NB4 (cell line): ENCODE measurements at places on chromosomes 1 and 21.
A peak's percentile ranks its signal among the peaks of the same experiment; 100 is the strongest.

DNA sequence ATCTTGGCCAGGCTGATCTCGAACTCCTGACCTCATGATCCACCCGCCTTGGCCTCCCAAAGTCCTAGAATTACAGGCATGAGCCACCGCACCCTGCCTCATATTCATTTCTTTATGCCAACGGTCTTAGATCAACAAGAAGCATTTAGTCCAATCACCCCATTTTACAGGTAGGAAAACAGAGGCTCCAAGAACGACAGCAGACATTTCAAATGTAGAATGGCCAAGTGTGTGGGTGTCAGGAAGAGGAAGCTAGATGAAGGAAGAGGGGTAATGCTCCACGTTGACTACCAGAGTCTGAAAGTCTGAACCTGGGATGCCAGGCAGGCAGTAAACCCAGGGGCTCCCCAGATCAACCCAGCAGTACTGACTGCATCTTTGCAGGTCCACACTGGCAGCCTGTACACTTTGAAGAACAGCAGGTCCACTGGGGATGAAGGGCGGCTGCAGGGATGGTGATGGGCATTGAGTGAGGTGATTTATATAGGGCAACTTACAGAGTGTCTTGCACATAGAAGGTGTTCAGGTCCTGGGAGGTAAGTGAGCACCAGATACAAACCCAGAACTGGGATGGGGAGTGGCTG lies 120.2 kb downstream of the EPHB2 start:
- DNase-seq: no peak

GRCh38 chr1:147750618-147751217 lies 9.7 kb downstream of the GJA5 start:
- no peak for DNase-seq

DNA sequence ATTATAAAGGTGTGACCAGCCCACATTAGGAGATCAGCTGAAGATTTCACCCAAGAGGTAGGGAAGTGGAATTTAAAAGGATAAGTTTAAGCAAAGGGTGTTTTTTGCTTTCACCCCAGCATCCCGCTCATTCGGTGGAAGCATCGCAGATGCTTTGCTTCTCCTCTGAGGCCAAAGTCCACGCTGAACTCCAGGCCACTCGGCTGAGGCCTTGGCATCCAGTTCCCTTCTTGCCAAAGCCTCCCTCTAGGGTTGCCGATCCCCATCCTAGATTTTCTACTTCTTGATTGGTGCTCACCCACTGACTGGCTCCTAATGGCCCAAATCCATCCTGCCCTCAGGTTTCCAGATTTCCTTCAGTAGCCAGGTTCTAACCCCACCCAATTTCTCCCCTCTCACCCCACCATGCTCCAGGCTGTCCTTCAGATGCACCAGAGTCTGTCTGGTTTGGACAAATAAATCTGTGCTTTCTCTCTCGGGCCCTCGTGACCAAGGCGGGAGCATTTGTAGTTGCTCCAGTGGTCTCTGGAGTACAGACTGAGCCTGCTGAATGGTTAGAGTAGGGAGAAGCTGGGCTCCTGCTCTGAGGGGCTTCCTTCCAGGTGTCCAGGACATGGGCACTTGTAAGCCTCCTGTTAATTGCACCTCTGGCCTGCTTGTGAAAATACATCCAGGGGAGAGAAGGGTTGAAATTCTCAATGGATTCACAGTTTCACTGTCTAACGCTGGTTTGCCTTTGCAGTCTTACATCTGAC lies 193.2 kb downstream of the C1orf94 start:
- DNase-seq: no peak

DNA sequence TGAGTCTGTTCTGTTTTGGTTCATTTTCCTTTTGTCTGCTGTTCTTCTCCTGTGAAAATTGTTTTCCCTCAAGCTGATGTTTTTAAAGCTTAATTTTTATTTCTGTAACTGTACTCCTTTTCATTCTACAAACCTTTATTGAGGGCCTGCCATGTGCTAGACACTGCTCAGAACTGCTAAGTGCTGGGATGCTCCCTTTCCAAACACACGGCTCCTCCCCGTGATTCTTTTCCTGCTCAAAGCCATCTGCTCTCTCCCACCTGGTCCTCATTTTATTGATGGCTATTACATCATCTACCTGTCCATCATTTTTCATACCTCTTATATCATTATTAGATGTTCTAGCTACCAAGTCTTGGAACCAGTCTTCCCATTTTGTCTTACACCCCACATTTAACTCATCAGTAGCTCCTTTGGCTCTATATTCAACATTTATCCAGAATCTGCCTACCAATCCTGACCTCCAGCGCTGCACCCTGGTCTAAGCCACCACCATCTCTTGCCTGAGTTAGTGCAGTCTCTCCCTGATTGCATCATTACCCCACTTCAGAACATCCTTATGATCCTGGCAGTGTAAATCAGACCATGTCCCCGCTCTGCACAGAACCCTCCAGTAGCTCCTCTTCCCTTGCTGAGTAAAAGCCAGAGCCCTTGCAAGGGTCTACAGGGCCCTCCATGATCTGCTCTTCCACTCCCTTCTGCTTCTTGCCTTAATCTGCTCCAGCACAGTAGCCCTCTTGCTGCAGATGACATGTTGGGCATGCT lies 118.1 kb downstream of the CACNA1E start:
- no peak for DNase-seq

GRCh38 chr1:182426442-182427430 lies 23.2 kb upstream of the RGSL1 start:
- DNase-seq: no peak

DNA sequence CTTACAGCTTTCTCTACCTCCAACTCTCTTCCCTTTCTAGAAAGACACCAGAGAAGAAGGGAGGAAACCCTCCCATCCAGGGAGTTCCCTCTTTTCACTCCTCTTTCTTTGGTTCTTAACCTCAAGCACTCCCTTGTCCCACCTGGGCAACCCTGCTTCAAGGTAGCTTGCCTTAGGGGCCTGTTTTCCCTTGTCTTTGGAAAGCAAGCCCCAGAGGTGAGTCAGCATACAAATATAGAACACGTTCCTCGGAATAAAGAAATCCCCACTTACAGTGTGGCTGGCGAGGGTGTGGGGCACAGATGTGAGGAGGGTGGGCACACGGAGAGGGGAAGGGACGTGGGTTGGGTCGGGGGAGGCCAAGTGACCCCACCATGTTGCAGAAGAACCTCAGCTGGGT lies 26.1 kb upstream of the KCNE2 start:
- DNase-seq: no peak

- no peak for DNase-seq
These were observed 45.0 kb upstream of the CXADR start for GRCh38 chr21:17467829-17468228.

DNA sequence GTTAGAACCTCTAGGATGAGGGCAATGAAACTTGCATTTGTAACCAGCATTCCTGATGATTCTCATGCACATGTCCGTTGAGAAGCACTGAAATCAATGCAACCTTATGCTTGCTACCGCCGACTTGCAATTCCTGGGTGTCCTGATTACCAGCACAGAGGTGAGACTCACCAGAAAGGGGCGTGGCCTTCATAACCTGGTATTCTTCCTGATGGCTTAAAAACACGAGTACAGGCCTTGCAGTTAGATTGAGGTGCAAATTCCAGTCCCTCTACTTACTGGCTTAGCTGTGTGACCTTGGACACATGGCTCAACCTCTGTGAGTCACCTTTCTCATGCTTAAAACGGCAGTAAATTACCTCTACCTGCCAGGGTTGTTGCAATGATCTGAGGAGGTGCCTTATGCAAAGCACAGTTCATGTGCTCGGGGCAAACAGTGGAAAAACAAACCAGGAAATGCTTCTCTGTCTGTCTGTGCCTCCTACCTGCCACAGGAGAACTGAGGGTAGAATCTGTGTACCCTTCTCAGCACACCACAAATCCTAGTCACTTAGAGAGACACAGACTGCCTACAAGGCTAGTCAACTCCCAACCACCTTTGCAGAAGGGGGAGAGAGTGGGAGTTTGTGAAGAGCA lies 39.1 kb upstream of the ECE1 start:
- no peak for DNase-seq

- DNase-seq: no peak
These were observed 45.6 kb downstream of the ZBTB18 start for GRCh38 chr1:244096691-244097090.

GRCh38 chr1:216832192-216832591 lies 109.0 kb upstream of the ESRRG start:
- DNase-seq: no peak

GRCh38 chr1:96095849-96096612 lies 625.6 kb upstream of the PTBP2 start:
- no peak for DNase-seq

- DNase-seq: no peak
These were observed 36.0 kb downstream of the PTPRU start for GRCh38 chr1:29272147-29272907.

GRCh38 chr1:247335882-247336281 lies 4.2 kb upstream of the ZNF496 start:
- no peak for DNase-seq

GRCh38 chr21:32257962-32258785 lies 20.7 kb downstream of the MIS18A start:
- DNase-seq: peak; percentile 82

- DNase-seq: peak; percentile 96
These were observed at the start of gene CDC42 for GRCh38 chr1:22052115-22053016. CDC42 (plus strand) TSS chr1:22052709; CDS start chr1:22078479, 25,770 bp downstream.

DNA sequence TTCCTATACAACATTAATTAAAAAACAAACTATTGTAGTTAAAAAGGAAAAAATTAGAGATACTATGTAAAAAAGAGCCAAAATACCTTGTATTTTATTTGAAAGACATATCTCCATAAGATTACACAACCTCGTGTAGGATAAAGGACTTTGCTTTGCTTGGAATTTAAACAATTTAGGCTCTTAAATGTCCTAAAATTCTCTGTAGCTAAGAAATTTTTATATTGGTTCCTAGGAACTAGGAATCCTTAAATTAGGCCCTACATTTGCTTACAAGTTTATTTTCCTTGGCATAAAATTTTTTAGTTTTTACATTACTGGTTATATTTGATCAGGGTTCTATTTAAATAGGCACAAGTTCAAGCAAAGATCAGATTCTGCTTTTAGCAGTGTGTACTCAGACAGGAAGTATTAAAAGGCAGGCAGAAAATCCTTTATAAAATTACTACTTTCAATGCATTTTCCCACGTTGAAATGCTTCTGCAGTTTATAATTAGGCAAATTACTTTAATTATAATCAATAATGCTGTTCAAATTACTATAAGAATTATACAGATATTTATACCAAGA lies 3.4 kb upstream of the ANGPTL3 start:
- no peak for DNase-seq

DNA sequence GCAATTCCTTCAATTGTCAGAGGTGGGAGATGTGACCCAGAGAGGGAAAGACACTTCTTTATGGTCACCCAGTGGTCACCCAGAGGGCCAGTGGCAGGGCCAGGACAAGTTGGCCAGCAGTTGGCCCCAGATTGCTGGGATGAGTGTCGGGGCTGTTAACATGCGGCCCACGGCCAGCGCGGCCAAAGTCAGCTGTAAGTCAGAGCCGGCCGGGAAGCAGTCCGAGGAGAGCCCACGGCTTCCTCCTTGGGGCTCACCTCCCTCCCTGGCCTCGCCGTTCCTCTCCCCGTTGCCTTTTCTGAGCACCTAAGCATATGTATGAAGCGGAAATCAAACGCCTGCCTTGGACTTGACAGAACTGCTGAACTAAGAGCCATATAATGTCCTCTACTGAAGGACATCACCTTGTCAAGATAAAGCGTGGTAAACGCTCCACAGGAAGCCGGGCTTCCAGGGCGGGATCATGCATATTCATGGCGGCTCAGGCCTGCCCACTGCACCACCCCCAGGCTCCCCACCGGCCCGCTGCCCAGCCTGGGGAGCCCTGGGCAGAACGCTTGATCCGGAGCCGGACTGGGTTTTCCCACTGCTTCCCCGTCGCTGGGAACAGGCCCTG lies 245.4 kb upstream of the POU3F1 start:
- no peak for DNase-seq

- no peak for DNase-seq
These were observed 29.3 kb downstream of the CAMK1G start for GRCh38 chr1:209612646-209613399.

DNA sequence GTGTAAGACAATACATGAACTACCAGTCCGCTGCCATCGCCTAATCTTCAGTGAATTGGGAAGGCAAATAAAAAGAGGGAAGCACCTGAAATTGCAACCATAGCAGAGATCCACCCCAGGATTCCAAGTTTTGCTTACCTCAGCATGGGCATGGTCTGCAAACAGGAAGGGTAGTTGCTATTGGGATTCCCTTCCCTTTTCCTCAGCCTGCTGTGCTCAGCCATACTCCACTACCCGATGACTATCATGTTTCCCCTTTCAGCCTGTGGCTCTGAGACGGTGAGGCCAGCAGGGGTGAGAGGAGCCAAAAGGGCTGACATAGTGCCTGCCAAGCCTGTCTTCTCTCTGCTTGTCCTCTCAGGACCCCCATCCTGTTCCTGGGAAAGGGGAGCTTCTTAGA lies 64.2 kb downstream of the GPR137B start:
- DNase-seq: peak; percentile 3
